ENCODE measurements at places on chromosomes 1 and 21.

DNA sequence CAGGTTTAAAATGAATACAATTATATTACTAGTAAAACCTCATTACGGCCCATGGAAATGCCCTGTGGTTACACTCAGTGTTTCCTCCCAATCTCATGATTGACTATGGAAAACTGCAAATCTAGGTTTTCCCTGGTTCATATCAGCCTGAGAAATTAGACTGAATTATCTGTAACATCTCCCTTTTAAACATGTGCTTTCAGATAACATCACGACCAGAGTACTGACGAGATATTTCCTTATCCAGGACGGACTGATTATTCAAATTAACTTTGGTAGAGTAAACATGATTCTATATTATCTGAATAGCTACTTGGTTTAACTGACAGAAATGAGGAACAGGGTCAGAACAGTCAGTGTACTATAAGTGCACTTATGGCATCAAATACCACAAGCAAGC is 82.3 kb downstream of the RGS7 start:
- DNase-seq, result no peak

- DNase-seq, result no peak
Observed at GRCh38 chr1:20586953-20587660, 1.8 kb upstream of the CDA start.

DNA sequence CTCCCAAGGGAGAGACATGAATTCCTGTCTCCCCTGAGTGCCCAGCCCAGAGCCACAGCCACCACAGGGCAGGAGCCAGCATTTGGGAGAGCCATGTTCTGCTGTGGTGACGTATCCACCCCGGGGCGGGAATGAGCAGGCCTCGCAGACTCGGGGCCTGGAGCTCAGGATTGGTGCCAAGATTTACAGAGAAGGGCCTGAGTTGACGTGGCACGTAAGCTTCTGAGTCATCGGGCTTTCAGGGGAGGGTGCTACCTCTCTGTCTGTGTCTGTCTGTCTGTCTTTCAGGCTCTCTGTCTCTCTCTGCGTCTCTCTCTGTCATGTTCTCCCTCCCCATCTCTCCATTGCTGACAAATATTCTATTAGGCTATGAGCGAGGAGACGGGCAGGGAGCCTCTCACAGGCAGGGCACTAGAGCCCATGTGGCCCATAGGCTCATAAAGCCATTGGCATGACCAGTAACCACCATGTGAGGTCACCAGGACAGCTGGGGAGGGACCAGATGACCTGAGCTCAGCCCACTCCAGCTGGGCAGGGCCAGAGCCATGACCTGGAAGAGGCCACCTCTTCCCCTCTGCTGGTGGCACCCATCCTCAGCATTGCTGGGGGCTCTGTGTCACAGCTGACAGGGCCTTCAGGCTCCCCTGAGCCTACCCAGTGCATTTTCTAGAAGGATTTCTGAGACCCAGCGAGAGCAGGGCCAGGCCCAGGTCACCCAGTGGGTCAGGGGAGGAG is 300.0 kb upstream of the VAMP3 start:
- DNase-seq, result no peak

- no peak for DNase-seq
Observed at GRCh38 chr1:1946540-1946939, 27.5 kb upstream of the TMEM52 start.

GRCh38 chr1:202061055-202061454 is 50.7 kb downstream of the ELF3 start:
- no peak for DNase-seq

- no peak for DNase-seq
Observed at GRCh38 chr1:221025956-221026355, 146.7 kb downstream of the HLX start.

- no peak for DNase-seq
Observed at GRCh38 chr1:216820345-216820744, 97.1 kb upstream of the ESRRG start.

GRCh38 chr1:98327220-98327861 is 334.2 kb upstream of the SNX7 start:
- DNase-seq, result no peak

DNA sequence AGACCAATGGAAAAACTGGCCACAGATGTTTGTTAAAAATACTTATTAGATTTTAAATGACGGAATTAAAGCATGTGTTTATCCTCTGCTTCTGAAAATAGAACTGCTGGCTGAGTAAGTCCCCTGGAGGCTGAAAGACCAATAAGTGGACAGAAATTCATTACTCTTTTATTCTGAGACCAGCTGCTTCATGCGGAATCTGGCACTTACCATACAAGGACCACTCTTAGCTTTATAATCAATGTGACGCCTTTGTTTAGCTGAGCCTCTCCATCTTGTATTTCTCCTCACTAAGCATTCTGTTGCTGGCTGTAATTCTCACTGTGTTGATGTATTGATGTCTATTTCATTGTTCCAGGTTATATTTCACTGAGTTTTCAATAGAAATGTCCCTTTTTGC is 6.3 kb upstream of the EXO1 start:
- DNase-seq, result no peak

DNA sequence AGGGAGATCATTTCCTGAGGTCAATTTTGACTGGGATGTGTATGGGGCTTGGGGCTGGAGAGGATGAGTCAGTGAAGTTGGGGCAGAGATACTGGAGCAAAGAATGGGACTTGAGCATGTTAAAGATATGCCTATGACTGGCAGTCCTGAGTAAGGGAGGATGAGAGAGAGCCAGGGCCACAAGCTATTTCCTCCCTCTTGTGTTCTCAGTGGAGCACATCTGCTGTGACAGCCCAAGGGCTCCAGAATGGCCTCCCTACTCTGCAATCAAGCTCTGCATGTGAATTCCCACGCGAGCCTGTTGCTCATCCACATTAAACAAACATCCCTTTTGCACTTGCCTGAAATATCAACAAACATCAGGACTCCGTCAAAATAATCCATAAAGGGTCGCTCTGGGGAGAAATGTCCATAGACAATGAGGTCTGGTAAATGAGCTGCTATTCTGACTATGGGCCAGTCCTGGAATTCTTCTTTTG is 9.2 kb downstream of the ADCY10 start:
- DNase-seq, result no peak

DNA sequence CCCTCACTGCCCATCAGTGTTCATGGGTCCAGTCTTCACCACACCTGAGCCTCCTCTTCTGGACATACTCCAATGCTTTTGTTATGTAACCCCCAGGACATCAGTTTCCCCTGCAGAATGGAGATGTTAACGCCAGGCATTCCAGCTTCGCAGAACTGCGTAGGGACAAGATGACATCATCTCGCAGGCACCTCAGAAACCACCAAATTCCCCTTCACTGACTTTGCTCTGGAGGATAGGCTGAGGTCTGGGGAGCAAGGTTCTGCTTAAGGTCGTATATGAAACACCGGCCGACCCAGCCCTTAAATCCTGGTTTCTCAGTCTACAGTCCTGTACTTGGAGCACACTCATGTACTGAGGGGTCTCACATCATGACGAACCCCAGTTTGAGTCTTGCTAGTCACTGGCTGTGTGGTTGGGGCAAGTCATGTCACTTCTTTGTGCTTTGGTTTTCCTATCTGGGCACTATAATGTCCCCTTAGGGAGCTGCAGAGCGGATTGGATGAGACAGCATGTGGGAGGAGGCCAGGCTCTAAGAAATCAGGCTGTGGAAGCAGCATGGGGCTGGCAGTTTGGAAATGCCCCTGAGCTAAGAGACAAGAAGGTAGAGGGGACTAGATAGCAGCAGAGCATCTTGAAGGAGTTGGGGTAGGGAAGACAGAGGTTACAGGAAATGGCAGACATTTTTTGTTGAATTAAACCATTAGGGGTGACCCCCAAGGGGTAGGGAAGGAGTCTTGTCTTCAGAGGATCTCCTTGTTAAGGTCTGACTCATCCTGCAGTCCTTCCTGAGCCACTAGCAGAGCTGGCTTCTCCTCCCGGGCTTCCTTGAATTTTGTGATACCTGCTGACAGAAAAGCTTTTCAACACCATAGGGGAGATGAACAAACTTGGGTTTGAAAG is 138.3 kb downstream of the FOXD2 start:
- DNase-seq, result no peak

GRCh38 chr1:6205849-6206519 is at the start of gene RNF207:
RNF207 (plus strand) TSS chr1:6206119; CDS start chr1:6206536, 417 bp downstream.
- DNase-seq, result peak; percentile 29

GRCh38 chr1:83097715-83098114 is 901.2 kb downstream of the TTLL7 start:
- no peak for DNase-seq

DNA sequence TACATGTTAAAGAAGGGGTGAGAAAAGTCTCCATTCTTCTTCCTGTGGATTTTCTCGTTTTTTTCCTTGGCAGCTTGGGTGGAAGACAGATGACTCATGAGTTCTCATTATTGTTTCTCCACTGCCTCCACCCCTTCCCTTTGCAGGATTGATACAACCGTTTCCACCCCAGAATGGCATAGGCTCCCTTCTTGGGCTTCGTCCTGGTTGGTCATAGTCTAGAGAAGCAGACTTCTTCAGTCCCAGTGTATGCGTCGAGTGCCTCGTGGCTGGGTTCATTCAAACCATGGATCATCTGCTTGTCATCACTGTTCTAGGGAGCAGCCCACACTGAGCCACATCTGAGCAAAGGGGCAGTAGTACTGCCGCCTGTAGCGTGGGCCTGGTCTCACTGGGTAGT is 13.7 kb downstream of the PTGFRN start:
- no peak for DNase-seq

GRCh38 chr1:154483941-154484803 is 17.8 kb upstream of the TDRD10 start:
- no peak for DNase-seq

GRCh38 chr1:156860113-156860627 is 495 bp upstream of the NTRK1 start:
- DNase-seq, result no peak

DNA sequence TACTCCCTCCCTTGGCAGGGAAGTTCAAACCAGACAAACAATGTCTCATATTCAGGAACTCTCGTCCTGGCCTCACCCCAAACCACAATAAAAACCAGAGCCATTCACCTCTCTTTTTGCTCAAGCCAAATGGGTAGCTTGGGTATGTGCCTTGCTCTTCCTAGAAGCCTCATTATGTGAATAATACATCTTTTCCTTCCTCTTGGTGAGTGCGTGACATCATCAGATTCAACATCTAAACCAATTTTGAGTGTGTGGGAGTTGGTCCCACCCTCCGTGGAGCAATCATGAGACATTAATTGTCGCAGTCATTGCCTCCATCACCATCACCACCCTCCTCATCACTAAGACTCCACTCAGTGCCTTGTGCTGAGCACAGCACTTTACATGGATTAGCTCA is 482.9 kb downstream of the PTPRU start:
- DNase-seq, result no peak

- no peak for DNase-seq
Observed at GRCh38 chr1:212713465-212714136, 14.0 kb upstream of the BATF3 start.

- DNase-seq, result no peak
Observed at GRCh38 chr1:18868354-18868753, 8.9 kb upstream of the TAS1R2 start.

DNA sequence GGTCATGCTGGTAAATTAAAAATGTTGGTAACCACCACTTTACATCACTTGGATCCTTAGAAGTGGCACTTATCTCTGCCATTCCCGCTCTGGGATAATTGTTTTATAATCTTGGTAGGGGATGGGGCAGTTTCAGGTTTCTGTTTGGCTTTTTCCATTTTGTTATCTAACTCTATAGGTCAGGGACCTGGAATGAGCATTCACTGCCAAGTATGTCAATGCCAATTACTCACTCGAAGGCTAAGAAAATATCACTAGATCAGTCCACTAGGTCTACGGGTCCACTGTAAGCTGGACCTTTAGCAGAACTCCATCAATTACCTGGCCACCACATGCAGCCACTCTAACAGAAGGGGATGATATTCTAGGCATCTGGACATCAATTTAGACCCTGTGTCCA is 4.5 kb upstream of the DIP2A start:
- no peak for DNase-seq

GRCh38 chr21:25862596-25862995 is 127.8 kb downstream of the GABPA start:
- DNase-seq, result no peak

DNA sequence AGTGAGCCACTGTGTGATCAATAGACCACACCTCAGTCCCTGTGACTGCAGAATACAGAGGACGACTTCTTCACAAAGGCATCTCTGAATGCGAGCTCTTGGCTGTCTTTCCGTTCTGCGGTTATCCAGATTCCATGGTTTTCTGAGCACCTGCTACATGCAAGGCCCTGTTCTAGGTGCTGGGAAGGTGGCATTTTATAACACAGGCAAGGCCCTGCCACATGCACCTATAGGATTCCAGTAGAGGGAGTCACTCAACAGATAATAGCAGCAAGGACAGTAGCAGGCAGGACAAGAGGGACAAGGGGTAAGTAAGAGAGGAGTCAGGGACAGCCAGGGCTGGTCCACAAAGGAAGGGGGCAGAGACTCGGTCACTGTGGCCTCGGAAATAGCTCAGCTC is 9.0 kb downstream of the URB1 start:
- DNase-seq, result no peak

DNA sequence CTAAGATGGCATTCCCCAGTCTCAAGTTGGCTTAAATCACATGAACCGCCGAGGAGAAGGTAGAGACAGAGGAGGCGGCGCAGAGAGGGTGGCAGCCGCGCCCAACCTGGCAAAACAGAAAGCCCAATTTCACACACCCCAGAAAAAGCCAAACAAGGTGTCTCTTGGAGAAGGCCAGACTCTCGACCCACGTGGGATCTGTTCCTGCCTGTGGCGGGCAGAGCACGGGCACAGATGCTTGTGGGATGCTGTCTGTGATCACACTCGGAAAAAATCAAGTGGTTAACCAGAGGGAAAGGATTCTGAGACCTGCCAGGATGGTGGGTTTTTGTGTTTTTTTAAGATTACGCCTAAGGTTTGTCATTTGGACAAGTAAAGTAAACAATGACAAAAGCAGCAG is 80.7 kb downstream of the MRPL37 start:
- DNase-seq, result no peak

GRCh38 chr1:234500269-234500668 is 21.3 kb upstream of the TARBP1 start:
- no peak for DNase-seq

DNA sequence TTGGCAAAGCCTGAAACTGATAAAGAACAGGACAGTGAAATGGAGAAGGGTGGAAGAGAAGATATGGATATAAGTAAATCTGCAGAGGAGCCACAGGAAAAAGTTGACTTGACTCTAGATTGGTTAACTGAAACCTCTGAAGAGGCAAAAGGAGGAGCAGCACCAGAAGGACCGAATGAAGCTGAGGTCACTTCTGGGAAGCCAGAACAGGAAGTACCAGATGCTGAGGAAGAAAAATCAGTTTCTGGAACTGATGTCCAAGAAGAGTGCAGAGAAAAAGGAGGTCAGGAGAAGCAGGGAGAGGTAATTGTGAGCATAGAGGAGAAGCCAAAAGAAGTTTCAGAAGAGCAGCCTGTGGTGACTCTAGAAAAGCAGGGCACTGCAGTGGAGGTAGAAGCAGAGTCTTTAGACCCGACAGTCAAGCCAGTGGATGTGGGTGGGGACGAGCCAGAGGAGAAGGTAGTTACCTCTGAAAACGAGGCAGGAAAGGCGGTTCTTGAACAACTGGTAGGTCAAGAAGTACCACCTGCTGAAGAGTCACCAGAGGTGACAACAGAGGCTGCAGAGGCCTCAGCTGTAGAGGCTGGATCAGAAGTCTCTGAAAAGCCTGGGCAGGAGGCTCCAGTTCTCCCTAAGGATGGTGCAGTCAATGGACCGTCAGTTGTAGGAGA is 16.3 kb downstream of the CCDC17 start:
- DNase-seq, result no peak

All from stimulated activated CD8-positive, alpha-beta memory T cell treated with anti-CD3 and anti-CD28 coated beads, Interleukin-15, amount 100 ng/mL, for 4 hours (primary cell).